ENCODE measurements at places on chromosomes 12 and 14.
A peak's percentile ranks its signal among the peaks of the same experiment; 100 is the strongest.

GRCh38 chr12:108080363-108080762 is 48.7 kb upstream of the WSCD2 start:
- no peak for DNase-seq

GRCh38 chr12:2396448-2396871 is 343.7 kb downstream of the CACNA1C start:
- DNase-seq: no peak

- DNase-seq: no peak
These were observed 218.7 kb downstream of the DIO2 start for GRCh38 chr14:79992407-79993198.

DNA sequence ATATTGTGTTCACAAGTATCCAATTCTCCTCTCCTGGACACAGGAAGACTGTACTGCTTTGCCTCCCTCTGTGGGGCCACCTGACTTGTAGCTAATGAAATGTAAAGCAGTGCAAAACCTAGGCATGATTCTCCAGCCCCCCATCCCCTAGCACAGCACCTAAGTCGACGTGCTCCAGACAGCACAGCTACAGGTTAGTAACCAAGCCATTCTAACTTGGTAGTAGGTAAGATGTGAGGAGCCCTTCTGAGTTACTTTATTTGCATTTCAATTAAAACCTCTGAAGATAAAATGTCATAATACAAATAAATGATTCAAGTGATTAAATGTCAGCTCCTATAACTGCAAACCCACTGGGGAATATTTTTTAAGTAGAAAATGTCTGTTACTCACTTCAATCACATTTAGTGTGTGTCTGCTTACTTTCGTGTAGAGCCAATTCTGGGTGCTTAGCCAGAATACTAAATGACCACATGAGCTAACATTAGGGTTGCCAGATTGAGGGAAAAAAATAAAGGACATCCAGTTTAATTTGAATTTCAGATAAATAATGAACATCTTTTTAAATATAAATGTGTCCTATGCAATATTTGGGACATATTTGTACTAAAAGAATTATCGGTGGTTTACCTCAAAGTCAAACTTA is 64.8 kb upstream of the HIF1A start:
- DNase-seq: no peak

DNA sequence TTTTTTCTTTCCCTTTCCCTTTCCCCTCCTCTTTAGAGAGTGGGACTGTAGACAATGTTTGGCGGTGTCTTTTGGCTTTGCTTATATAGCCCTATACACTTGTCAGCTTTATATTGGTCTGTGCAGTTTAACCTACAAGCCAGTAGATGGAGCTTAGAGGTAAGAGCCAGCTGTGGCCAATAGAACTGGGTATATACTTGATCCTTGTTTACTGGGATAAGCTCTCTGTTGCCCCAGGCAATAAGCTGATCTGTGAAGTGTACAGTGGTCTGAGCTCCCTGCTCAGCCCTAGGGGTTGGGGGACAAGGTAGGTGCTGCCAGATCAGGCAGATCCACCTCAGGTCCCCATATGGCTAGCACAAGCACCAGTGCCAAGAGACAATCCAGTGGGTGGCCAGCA is 434.1 kb downstream of the NOVA1 start:
- DNase-seq: no peak

- DNase-seq: no peak
These were observed 370.2 kb downstream of the ADGRD1 start for GRCh38 chr12:131323879-131324278.

DNA sequence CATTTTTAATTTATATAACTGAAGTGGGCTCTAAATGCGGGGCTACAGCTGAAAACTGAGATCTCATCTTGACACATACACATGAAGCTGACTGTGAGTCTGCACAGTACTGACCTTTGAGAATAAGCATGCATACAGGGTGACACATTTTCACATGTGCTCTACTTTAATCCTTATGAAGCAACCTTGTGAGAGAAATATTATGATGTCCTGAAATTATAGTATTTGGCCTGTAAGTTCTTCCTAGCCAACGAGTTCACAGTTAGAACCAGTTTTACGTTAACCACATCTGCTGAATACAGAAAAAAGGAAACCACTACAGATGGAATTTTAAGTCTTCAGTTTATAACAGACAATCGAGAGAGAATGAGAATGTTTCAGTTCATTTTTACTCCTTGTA is 70.3 kb downstream of the SPPL3 start:
- DNase-seq: no peak

GRCh38 chr14:35287431-35288013 is 4.7 kb upstream of the PSMA6 start:
- no peak for DNase-seq

GRCh38 chr14:85527006-85527405 is 2.9 kb upstream of the FLRT2 start:
- no peak for DNase-seq

GRCh38 chr14:74080820-74081460 is 3.3 kb downstream of the ALDH6A1 start:
- no peak for DNase-seq

DNA sequence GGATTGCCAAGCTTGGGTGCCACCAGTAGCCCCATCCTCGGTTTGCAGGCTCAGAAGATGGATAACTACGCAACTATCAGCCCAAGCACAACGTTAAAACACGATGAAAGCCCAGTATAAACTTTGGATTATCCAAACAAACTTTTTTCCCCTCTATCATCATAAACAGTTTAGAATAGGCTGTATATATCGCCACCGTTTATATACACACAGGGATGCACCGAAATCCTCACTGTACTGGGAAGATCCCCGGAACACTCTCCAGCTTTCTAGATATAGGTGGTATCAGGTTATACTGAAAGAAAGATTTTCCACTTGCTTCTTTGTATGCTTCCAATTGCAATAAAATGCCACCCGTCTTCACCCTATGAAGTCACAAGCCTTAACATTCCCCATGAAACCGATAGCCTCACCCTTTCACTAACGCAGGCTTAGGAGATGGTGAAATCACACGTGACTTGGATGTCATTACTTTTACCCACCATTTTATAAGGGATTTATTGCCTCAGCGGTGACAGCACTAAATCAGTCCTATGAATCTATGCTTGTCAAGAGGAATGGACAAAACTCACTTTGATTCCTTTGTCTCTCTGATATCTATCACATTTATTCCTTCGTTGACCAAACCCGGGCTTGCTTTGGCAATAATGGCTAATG is 207.6 kb upstream of the FOXN3 start:
- DNase-seq: no peak

- DNase-seq: no peak
These were observed 50.9 kb upstream of the CCT2 start for GRCh38 chr12:69534389-69534822.

DNA sequence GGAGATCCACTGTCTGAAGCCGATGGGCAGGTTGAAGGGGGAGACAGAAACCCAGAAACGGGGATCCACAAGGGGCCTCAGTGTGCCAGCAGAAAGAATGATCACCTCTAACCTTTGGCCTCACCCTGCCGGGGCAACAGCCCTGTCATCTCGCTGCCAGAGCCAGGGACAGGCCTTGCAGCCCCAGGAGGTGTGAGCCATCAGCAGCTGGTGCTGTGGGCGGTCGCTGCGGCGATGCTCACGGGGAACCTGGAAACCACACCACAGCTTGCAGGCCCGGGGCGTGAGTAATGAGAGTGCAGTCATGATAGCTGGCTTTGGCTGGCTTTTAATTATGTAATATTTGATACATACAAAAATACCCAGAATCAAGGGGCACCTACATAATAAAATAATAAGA is 4.7 kb upstream of the TTC7B start:
- peak; percentile 19 for DNase-seq

- DNase-seq: no peak
These were observed 3.0 kb downstream of the NUAK1 start for GRCh38 chr12:106135781-106136180.

DNA sequence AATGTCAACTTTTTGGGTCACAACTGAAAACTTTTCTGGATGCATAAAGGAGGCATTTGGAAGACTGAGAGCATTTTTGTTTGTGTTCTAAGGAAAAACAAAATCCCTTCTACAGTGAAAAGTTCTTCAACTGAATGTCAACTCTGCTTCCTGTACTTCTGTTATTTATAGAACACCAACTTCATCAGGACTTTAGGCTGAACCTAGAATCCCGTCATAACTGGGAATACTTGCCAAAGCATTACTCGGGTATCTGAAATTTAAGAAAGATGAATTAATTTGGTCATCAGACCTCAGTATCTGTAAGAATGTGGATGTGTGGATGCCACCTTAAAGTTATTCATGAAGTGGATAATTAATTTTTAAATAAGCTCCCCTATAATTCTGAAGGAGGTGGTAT is 73.2 kb downstream of the FERMT2 start:
- no peak for DNase-seq

- no peak for DNase-seq
These were observed 899 bp upstream of the KCNH3 start for GRCh38 chr12:49537752-49538509.

- no peak for DNase-seq
These were observed 69.2 kb downstream of the LGMN start for GRCh38 chr14:92679246-92679645.

- no peak for DNase-seq
These were observed 103.2 kb downstream of the TSPAN8 start for GRCh38 chr12:71054551-71054950.

DNA sequence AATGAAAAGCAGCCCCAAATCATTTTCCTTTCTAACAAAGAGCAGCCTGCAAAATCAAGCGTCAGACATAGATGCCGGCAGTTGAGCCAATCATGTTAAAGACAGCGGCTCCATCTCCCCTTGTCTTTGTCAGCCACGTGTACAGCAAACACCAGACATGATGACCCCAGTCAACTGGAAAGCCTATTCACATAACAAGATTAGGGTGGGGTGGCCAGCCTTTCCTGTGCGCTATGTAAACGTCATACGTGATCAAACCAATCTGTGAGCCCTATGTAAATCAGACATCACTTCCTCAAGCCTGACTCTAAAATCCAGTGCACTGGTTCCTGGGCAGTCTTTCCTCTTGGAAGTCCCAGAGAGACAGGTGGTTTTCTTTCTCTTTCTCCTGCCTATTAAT is 9.9 kb upstream of the FICD start:
- no peak for DNase-seq

DNA sequence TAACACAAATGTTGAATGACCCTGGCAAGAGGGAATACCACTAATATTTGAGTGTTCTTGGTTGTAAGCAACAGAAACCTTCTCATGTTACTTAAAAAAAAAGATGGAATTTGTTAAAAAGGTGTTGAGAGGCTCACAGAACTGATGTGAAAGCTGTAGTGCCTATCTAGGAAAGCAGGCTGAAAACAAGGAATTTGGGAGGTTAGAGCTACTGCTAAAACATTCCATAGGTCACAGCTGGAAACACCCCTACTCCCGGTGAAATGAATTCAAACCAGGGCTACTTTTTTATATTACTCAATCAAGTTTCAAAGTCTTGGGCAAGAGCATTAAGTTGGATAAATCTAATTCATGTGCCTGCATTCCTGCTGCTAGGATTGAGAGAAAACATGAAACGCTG is 104.1 kb downstream of the SLC35F4 start:
- no peak for DNase-seq

DNA sequence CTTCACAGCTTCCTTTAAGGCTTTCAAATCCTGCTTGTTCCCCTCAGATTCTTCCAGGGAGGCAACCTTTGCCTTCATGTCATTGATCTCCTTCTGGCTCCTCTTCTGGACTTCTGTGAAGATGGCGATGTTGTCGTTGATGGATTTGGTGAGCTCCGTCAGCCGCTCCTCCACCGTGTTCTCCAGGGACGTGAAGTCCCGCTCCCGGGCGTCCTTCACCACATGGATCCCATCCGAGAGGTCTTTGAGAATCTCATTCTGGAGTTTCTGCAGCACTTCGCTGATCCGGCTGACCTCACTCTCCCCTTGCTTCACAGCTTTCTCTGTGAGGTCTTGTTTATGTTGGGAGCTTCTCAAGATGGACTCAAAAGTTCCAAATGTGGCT is 7.9 kb downstream of the CKAP4 start:
- DNase-seq: no peak

DNA sequence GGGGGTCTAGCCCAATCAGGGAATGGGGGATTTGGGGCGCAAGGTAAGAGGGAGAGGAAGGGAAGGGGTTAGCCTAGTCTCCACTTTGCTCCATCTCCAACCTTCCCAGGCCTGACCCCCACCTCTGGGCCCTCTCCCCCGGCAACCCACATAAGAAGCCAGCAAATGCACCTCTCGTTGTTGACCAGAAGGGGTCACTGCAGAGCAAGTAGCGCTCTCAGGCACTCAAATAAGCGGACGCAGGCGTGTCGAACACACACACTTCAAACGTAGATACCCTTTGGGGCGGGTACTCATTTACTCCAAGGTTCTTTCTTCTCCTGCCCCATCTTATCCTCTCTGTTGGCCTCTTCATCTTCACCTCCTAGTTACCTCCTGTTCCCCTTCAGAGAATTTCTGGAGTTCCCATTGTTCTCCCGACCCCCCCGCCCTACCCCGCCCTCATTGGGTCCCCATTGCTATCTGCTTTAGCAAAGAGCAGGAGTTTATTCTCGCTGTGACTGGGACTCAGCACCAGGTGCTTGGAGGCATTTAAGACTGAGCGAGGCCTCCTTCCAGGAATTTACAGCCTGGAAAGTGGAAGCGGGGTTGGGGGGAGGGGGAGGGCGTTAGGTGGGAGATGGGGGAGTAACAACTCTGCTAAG is 1.5 kb upstream of the SRRM4 start:
- DNase-seq: no peak

DNA sequence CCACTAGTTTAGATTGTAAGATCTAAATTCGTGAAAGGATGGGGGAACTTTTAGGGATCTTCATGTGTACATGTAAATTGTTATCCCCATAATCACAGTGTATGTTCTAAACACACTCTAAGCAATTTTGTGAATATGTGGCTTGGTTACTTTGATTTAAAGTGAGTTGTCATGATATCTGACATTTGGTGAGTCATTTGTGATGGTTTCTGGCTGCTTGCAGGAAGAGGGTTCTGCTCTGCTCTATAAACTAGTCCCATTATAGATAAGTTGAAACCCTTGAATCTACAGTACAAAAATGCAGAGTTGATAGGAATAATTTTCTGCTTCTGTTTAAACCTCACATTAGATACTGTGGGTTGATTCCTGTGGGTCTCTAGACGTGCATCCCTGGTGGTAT is 14.8 kb downstream of the GUCY2C start:
- no peak for DNase-seq

DNA sequence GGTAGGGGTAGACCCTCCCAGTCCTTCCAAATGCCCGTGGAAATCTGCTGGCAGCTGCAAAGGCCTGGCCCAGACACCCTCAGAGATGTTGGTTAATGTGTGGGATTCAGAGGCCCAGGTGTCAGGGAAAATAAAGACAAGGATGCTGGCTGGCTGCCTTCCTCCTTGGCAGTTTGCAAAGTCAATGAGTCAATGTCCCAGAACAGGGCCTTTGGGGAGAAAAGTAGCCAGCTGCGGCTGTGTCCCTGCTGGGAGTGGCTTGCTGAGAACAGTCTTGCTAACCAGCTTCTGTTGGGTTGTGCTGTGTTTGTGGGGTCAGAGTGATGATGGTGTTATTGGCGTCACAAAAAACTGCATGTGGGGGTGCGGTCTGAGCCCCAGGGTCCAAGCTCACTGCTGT is 29.2 kb downstream of the GLRX5 start:
- no peak for DNase-seq
